ENCODE measurements at places on chromosomes 6 and 20.

- no peak for DNase-seq
These were observed 353.3 kb downstream of the HACE1 start for GRCh38 chr6:104506429-104506828.

DNA sequence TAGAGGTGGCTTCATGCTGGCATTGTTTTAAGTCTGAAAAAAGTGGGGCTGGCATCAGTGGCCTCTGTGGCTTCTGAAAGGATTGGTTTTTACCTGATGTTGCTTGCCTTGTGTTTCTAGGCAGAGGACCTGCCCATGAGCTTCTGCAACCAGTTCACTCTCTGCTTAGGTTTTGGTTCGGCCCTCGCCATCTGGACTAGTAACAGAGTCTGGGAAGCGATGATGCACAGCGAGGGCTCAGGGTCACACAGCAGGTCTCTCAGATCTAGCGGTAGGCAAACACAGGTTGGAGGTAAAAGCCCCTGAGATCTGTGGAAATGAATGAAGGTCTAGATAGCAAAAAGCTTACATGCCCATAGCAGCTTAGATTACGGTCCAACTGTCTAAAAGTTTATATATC is 6.8 kb upstream of the RBL1 start:
- DNase-seq = no peak

DNA sequence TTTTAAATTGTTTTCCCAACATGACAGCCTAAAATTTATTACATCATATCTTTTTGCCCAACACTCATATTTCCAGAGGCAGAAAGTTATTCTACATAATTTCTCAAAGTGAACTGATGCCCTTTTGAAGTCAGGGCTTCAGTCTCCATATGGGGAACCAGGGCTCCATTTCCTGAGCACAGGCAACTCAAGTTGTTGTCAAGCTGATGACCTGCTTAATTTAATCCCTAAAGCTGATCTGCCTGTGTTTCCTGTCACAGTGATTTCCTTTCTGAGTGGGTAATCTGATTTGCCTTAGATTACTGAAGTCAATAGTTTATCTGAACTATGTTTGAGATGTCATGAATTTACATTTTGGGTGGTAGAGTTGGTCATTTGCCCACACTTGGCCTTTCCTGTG is 932.1 kb upstream of the MANEA start:
- DNase-seq = no peak

- DNase-seq = no peak
These were observed 208.8 kb downstream of the BMP2 start for GRCh38 chr20:6976106-6976900.

DNA sequence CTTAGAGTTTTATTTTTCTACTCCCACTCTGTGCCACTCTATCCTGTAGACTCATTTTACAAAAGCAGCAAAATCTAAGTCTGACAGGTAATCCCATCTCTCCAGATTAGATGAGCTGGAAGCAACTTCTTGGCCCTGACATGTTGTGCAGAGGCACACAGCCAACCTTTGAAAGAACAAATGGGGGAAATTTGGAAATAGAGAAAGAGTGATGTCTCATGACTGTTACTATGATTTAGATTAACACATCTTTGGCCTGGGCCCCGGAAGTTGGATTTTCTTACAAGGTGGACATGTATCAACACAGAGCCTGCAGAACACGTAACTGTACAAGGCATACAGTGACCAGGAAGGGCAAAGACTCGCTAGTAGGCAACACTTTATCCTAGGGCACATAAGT is 227.7 kb downstream of the MYLK4 start:
- no peak for DNase-seq

DNA sequence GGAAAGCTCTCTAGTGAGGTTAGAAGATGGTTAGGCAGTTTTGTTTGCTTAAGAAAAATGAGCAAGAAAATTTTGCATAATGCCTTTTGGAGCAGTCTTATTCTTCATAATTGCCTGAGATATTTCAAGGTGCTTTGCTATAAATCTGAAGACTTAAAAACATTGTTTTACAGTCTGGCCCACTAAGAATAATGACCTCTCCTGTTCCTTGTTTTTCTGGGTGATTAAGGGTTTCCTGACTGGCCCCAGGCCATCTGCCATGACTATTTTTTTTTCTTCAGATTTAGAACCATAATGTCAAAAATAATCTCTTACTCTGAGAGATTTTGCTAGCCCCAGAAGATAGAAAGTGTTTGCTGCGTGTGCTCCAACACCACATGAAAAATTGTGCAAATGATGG is 72.3 kb upstream of the CENPW start:
- DNase-seq = no peak

DNA sequence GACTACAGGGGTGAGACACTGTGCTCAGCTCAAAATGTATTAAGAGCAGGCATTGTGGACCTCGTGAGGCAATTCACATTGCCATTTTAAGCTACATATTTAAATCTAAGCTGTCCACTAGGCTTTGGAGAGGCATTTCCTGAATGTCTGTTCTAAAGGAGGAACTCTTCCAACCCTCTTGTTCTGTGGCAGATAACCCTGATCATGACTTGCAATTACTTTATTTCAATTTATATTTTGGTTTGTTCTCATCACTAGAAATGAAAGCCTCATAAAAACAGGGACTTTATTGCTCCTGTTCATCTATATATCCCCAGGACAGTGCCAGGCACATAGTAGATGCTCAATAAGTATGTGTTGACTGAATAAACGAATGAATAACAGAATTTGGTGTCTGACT is 84.0 kb upstream of the SALL4 start:
- no peak for DNase-seq

- DNase-seq = no peak
These were observed 164.4 kb downstream of the ZFAND3 start for GRCh38 chr6:37983720-37984501.

GRCh38 chr6:156474507-156475120 is 302.6 kb upstream of the ARID1B start:
- DNase-seq = no peak

DNA sequence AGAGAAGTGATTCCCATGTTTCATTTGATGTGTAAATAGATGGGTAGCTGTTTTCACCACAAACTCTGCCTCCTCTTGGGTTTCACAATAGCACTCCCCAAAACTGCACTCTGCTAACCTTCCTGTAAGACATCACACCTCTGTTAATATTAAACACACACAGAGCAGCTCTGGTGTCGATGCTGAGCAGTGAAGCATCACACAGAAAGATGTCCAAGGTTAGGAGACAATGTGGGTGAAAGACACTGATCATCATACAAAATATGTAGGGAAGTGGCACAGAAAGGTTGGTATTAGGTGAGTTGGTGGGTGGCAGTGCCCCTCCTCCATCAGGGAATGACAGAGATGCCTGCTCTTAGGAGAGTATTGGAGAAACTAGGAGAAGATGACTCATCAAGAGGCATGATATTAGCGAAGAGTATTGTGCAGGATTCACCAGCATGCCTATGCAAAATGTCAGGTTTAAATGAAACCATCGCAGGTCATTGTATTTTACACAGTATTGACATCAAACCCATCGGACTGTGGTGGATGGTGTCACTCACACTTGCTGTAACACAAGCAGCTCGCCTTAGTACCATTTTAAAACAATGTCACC is 199.7 kb downstream of the TBXT start:
- DNase-seq = no peak

DNA sequence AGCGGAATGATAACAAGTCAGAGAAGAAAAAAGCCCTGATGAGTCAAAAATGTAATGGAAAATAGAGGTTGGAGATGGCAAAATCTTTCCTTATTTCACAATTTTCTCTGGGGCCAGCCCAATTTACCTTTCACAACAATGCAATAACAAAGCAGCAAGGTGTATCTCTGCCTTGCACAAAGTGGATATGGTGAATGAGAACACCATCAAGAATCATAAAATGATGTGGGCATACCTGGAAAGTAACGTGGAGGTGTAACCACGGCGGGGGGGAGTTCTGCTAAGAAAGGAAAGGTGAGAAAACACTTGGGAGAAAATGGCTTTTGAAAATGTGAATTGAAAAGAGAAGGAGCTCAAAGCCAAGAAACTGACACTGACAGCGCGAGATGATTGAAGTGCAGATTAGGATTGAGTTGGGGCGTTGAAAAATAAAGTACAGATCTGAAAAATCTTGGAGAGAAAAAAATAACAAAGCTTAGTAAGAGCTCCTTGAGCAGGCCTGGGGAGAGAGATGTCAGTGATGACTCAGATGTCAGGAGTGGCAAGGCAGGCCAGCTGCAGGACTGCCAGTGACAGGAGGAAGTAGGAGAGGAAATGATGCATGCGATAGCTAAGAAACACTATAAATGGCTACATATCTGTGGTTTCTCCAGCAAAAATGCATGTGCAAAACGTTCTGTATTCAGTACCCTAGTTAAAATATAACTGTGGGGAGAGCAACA is 26.2 kb downstream of the ARHGAP18 start:
- DNase-seq = no peak

GRCh38 chr6:30005482-30005881 is 55.6 kb upstream of the POLR1H start:
- no peak for DNase-seq

GRCh38 chr6:88513920-88514319 is 347.8 kb upstream of the CNR1 start:
- no peak for DNase-seq

- DNase-seq = no peak
These were observed 27.2 kb downstream of the DEK start for GRCh38 chr6:18237167-18237566.

DNA sequence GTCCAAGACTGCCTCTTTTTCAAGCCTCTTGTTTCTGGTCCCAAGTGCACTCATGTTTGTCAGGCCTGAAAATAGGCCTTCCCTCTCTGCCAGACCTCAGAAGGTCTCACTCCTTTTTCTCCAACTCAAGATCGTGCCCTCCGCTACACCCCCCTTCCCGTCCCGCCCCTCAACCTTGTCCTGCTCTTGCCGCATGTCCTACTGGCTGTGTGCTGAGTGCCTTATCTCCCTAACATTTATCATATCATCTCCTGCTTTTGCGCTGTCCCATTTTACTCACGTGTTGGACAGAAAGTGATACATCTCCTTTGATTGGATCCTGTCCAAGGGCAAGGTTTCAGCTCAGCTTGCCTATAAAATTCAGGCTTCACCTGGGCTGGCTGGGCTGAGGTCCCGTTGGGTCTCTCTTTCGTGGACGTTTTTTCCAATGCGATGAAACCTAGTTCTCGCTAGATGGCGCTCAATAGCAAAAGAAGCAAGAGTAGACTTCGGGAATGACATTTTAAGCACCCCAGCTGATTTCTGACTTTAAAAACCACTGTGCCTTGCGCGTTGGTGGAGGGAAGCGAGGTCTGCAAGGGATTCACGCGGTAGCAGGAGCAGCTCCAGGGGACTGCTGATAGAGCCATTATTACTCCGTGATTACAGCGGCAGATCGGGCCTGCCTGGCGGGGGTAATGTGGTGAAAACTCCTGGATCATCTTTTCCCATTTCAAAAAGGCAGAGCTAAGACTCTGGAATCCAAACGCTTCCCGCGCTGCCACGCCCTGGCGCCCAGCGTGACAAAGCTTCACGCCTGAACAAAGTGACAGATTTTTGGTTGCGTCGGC is 137.6 kb downstream of the IMPG1 start:
- DNase-seq = no peak

- DNase-seq = no peak
These were observed 100.2 kb upstream of the CLDN20 start for GRCh38 chr6:155163601-155164000.
